ENCODE measurements at places on chromosomes 3 and 15.

DNA sequence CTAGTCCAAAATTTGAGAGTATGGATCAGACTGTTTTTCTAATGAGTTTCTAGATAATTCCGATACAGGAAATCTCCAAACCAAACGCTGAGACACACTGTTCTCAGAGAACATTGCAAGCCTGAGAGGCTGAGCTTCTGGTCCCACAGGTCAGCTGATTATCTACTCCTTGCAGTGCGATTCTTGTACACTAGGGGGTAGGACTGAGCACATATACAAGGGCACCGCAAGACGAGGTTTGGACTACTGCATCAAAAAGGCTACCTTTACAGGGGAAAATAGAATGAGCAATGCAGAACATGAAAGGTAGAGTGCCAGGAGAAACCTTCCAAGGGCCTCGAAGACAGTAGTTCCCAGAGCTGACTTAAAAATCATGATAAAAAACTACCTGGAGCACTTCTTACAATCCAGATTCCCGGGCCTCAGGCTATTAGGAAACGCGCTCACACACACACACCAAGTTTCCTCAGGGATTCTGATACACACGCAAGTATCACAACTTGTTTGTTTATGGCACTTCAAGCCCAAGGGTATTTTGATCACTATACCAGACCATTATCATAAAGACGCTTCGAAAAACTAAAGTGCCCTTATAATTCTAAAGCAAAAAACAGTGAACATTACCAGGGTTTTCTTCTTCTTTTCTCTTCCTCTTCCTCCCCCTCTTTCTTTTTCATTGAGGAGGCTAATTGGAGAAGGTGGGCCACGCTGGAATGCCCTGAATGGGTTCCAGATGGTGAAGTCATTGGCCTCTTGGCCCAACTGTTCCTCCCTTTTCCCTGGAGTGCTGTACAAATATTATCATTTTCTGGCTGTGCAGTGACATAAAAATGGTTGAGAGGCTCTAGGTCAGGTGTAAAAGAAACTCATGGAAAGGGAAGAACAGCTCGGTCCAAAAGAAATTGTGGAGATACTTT is 61.8 kb downstream of the SLC12A8 start:
- DNase-seq, result no peak

GRCh38 chr3:49661281-49661680 is 12.9 kb upstream of the APEH start:
- DNase-seq, result no peak

DNA sequence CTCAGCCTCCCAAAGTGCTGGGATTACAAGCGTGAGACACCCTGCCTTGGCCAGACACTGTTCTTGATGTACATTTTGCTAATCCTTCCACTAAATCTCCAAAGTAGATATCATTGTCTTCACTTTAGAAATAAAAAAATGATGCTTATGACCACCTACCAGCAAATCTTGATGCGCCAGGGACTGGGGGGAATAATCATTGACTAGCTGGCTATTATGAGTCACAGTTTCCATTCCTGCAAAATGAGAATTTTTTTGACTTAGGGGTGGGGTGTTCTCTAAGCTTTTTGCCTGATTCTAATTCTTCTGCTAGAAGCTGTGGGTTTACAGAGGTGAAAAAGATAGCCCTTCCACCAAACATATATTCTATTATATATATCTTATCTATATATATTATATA is 17.1 kb upstream of the RFC4 start:
- no peak for DNase-seq

GRCh38 chr3:141255846-141256261 is 24.2 kb downstream of the PXYLP1 start:
- no peak for DNase-seq

DNA sequence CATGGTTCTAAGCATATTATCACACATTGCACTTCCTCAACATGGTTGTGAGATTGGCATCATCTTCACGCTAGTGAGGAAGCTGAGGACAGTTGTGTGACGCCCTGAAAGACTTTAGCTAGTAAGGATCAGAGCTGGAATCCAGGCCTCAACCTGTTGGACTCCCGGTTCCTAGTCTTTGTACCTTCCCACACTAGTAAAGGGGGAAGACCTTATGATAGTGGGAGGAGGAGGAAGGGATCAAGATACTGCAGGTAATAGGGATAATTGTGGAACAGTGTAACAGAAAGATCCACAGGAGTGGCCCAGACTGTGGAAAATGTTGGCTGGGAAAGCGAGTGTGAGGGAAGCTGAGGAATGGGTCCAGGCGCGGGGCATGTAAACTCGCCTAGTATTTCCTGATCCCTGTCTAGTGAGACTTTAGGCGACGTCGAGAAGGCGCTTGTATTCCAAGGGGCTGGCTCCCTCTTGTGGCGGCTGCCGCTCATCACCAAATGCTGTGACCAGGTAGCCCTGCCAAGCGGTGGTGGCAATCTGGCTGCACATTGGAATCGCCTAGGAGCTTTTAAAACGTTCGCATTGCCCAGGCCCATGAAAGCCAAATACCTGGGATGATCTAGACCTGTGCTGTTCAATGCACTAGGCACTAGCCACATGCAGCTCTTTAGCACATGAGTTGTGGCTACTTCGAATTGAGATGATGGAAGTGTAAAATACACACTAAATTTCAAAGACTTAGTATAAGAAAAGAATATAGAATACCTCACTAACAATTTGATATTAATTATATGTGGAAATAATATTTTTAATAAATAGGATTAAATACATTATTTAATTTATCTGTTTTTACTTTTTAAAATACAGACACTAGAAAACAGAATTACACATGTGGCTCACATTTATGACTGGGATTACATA is 38.8 kb upstream of the CLDN18 start:
- DNase-seq, result peak; percentile 29
